Stimulated activated CD8-positive, alpha-beta memory T cell treated with anti-CD3 and anti-CD28 coated beads, Interleukin-7, amount 100 ng/mL, for 24 hours (primary cell): ENCODE measurements at places on chromosomes 4 and X.

DNA sequence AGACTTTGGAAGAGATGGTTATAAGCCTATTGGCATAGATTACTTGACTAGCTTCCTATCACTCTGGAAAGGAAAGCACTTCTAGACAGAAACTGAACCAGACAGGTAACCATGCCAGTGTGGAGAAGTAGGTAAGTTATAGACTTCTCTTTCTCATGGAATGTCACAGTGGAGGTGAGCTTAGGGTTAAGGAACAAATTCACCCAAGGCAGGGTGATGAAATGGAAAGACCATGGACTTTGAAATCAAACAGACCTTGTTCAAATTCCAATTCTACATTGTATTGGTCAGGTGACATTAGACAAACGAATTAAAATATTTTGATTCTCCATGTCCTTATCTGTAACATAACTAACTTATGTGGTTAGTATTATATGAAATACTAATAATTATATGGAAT is 7.7 kb upstream of the RAP1GDS1 start:
- no peak for DNase-seq

GRCh38 chrX:6693051-6693450 is 158.1 kb upstream of the VCX3A start:
- DNase-seq, result no peak

DNA sequence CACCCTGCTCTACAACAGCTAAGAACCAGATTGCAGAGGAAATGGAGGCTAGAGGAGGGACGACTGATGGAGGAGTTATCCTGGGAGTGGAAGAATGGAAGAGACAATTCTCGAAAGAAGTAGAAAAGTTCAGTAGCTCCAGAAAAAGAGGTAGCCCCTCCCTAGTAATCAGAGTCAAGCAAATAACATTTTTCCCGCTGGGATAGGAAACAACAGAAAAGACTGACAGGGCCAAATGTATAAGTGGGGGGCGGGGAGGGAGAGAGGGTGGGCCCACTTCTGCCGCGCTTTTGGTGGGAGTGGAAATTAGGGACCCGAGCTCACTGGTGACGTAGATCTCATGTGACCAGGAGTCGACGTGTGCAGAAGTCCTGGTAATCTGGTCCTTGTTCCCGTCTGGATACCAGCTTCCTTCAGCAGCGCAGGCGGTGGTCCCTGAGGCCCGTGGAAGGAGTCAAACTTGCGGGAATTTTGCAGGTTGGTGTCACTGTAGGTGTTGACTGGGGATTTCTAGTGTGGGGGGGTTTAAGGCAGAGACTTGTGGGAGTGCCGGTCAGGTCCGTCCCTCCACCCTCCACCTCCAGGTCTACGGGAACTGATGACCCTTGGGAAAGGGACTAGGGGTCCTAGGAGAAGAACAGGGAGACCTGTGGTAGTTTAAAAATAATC is at the start of gene TCEAL9:
Gene TCEAL9, plus strand, starts transcription at position 377 of the 669 bp plus-strand sequence. CDS start 1,179 bp downstream, outside the sequence.
- no peak for DNase-seq

GRCh38 chrX:26146024-26146423 is 7.9 kb downstream of the MAGEB18 start:
- no peak for DNase-seq

- DNase-seq, result no peak
Measured at GRCh38 chr4:126057371-126057770, 742.6 kb downstream of the FAT4 start.

- DNase-seq, result no peak
Measured at GRCh38 chr4:153639833-153640802, 44.0 kb upstream of the TLR2 start.
